NCI-H446 (cell line): ENCODE measurements at places on chromosomes 11 and 22.

- no peak for DNase-seq
Measured at GRCh38 chr11:62352355-62353336, 15.4 kb downstream of the ASRGL1 start.

DNA sequence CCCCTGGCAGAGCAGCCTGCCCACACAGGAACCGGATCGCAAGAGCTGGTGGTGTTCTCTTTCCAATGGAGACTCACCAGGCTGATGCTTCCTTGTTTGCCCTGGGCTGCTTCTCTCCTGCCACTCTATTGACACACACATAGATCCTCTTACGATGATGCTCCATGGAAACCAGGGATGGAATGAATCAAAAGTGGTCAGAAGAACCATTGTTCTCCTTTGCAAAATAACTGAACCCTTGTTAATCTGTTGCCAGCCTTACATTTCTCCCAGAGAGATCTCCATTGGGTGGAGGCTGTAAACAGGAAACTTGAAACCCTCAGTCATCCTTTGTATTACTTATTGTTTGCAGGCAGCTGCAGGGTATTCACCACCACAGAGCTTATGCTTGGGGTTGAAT is 24.6 kb upstream of the LDLRAD3 start:
- no peak for DNase-seq

DNA sequence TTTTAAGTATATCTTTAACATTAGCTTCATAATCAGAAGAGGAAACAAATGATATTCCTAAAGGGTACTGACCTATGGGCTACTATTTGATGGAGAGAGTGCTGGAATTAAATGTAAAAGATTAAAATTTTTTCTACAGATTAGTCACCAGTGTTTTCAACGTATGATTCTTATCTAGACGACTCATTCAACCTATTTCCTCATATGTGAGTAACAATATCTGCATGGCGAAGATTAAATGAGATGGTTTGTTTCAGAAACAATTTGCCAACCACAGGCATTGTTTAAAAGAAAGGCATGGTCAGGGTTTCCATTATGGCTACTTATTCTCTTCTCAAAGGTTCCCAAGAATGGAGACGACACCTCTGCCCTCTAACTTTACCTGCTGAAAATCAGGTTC is 20.4 kb downstream of the OR56B4 start:
- DNase-seq: no peak

- DNase-seq: no peak
Measured at GRCh38 chr22:50173311-50173982, 2.9 kb downstream of the PANX2 start.

GRCh38 chr11:64762277-64762673 is 2.5 kb upstream of the PYGM start:
- DNase-seq: no peak

- no peak for DNase-seq
Measured at GRCh38 chr11:69436041-69436982, 45.2 kb upstream of the LINC01488 start.

DNA sequence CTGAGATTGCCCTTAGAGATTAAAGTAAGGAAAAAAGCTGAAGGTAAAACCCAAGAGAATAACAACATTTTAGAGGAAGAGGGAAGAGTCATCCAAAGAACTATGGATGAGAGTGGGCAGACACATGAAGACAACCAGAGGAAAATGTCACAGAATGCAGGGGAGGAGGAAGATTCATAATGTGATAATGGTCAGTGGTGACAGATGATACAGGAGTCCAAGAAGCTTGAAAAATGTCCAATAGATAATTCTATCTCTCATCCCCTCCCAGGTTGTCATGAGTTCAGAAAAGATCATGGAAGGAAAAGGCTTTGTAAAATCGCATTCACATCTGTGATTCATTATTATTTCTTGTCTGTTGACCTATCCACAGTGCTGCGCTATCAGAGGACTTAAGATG is 282.3 kb upstream of the CCDC90B start:
- DNase-seq: no peak

- DNase-seq: no peak
Measured at GRCh38 chr11:11480971-11481370, 127.9 kb upstream of the CSNK2A3 start.

GRCh38 chr11:67492801-67493547 is 10.1 kb downstream of the AIP start:
- no peak for DNase-seq

DNA sequence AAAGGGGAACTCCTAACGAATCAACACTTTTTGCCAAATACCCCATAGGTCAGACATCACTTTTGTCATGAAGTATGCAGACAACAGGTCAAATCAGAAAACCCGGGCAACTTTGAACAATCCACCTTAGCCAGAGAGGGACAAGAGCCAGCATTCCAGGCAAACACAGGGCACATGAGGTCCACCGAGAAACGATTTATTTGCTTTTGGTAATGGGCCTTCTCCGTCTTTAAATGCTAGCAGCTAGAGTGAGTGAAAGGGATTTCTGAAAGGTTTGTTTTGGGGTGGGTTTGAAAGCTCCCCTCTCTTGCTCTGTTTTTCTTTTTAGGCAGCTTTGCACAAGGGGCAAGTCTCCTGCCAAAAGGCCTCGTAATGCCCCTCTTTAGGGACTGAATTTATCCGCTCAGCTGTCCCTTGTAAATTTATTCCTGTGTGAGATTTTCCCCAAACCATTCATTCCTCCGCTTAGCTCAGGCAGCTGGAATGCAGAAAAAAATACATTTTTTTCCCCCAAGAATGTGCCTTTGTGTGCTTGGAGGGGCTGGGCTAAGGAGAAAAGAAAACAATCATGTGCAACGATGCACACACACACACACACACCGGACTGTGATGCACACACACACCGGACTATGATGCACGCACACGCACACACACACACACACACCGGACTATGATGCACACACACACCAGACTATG is 196.9 kb downstream of the SNX19 start:
- DNase-seq: no peak

- no peak for DNase-seq
Measured at GRCh38 chr22:38497869-38498268, 8.2 kb downstream of the DDX17 start.

DNA sequence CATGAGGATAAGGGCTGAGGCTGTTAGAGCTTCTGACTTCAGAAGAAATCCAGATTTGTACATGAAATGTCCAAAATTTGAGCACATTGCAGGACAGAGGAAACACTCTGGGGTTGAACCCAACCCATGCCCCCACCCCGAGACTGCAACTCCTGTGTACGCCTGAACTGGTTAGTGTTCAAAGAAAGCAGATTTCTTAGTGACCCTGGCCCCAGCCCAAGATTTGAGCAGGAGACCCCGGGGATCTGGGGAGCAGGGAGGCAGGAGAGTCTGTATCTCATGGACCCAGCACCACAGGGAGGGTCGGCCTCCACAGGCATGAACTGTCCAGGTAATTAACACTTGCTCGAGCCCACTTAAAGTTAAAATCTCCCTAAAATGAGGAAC is 69.3 kb upstream of the WNT7B start:
- DNase-seq: no peak

GRCh38 chr11:37946155-37946766 is 1348.2 kb upstream of the RAG2 start:
- peak; percentile 59 for DNase-seq

GRCh38 chr11:57425565-57426438 is 1.1 kb downstream of the SLC43A3 start:
- no peak for DNase-seq

GRCh38 chr11:18578975-18579598 is 9.4 kb downstream of the UEVLD start:
- DNase-seq: no peak

- peak; percentile 24 for DNase-seq
Measured at GRCh38 chr11:15883455-15883920, 472.9 kb downstream of the SOX6 start.

DNA sequence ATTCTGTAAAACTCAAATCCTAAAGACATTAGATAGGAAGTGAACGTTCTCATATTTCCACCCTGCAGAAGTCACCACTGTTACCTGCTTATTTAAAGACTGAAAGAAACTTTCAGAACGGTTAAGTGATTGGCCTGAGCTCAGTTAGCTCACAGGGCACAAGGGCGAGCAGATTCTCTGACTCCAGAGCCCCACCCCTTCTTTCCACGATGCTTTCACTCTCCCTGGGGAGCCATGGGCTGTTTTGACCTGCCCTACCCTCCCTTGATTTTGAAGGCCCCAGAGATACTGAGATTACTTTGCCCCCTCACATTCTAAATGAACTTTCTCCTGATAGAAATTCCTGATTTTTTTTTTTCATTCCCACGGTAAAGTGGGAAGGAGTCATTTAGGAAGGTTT is 33.9 kb downstream of the ARHGAP1 start:
- no peak for DNase-seq

DNA sequence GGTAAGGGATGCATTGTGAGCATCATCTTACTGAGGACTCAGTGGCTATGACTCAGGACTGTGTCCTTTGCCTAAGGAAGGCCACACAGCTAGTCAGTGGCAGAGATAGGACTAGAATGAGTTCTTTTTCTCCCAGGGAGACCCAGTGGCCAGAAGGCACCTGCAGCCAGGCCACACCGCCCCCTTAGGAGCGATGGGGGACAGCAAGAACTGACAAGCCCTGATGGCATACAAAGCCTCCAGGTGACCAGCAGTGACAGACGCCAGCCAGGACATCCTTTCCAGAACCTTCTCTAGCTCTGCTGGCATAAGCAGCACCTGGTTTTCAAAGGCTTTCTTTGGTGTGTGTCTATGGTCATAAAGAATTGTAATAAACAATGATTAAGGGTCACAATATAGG is 240.1 kb downstream of the ST3GAL4 start:
- DNase-seq: no peak

- no peak for DNase-seq
Measured at GRCh38 chr11:120182790-120183491, 27.9 kb upstream of the OAF start.

DNA sequence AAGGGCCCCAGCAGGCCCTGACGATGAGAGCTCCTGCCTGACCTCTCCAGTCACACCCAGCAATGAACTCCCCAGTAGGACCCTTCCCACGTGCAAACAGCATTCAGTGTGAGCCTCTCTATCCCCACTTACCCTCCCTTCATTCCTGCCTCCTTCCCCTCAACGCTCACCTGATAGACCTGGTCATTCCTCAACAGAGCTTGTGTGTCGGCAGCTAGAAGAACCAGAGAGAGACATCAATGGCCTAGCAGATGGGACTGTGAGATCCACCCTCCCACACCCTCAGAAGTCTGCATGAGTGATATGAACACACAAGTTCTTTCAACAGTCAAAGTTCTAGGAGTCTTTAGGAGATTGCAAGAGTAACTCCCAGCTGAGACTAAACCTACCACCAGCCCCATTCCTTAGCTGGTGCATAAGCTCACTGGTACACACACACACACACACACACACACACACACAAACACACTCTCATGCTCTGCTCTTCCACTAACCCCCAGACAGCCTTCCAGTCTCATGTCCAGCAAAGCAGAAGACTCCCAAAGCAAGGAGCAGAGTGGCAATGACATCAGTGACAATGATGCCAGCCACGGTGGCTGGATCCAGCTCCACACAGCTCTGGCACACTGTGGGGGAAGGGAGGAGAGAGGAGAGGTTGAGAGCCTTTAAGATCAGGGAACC is 3.1 kb downstream of the CD3D start:
- no peak for DNase-seq
